ENCODE measurements at places on chromosomes 5 and 9. TPM values are rescaled to one million over a fixed set of nuclear protein-coding genes. Genes with fewer than 3 reads are reported as not detected.

DNA sequence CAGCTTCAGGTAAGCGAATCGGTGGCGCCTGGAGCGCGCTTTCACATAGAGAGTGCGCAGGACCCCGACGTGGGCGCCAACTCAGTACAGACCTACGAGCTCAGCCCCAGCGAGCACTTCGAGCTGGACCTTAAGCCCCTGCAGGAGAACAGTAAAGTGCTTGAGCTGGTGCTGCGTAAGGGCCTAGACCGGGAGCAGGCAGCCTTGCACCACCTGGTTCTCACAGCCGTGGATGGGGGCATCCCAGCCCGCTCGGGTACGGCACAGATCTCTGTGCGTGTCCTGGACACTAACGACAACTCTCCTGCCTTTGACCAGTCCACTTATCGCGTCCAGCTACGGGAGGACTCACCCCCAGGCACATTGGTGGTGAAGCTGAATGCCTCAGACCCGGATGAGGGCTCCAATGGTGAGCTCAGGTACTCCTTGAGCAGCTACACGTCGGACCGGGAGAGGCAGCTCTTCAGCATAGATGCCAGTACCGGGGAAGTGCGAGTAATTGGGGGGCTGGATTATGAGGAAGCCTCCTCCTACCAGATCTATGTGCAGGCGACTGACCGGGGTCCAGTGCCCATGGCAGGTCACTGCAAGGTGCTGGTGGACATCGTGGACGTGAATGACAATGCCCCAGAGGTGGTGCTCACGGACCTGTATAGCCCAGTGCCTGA, 1.1 kb downstream of the PCDHAC2 start:
- DNase-seq, result no peak

The OR13C8 gene
- not detected for total RNA-seq

DNA sequence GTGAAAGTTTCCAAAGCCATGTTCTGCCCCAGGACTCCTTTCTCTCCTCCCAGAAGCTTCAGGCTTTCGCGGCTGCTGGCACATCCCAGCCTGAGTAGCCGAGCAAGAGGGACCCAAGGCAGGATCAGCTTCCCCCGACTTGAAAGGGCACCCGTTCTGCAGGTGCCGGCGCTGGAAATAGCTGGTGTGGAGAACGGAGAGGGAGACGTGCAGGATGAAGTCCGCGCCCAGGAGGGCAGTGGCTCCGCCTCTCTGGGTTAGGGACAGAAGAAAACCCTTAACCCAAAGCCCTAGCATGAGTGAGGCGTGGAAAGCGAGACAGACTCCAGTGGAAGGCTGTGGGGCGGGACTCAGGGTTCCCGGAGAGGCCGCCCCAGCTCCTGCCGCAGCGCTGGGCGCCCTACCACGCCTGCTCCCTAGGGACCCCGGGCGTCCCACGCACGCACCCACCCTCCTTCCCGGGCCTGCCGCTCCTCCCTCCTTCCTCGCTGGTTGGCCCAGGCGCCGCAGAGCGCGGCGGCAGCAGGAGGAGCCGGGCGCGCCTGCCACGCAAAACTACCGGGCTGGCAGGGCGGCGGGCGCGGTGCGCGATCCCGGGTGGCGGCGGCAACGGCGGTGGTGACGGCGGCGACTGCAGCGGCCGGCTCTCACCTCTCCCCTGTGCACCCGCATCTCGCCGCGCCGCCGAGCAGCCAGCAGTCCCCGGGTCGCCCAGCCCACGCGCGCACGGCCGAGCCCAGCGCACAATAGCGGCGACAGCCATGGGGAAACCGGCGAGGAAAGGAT, at the start of gene SLC1A1:
SLC1A1 (plus strand) TSS at position 550 of the 786 bp plus-strand sequence; CDS start at position 762, 212 bp downstream.
- DNase-seq, result peak; percentile 21

GRCh38 chr5:102778478-102778877, 23.4 kb downstream of the PAM start:
- peak; percentile 74 for DNase-seq

The LPCAT1 gene
- 22.2 TPM for total RNA-seq

The PCDHB10 gene
- 0.18 TPM for total RNA-seq

The SLC45A2 gene
- not detected for total RNA-seq

DNA sequence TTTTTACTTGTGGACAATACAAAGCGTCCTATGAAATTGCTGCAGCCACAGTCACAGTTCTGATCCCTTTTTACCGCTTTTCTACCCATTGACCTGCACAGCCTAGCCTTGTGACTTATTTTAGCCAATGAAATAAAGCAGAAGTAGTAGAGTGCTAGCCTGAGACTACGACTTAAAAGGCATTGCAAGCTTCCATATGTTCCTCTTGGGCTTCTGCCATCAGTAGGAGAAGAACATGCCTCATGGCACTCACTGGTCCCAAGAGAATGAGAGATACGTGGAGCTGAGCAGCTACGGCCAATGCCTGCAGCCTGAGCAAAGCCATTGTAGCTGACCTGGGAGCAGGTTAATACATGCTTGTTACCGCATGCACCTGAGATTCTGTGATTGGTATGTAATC, 416.6 kb upstream of the CLINT1 start:
- DNase-seq, result no peak

The CDX1 gene
- total RNA-seq, result 0.18 TPM

DNA sequence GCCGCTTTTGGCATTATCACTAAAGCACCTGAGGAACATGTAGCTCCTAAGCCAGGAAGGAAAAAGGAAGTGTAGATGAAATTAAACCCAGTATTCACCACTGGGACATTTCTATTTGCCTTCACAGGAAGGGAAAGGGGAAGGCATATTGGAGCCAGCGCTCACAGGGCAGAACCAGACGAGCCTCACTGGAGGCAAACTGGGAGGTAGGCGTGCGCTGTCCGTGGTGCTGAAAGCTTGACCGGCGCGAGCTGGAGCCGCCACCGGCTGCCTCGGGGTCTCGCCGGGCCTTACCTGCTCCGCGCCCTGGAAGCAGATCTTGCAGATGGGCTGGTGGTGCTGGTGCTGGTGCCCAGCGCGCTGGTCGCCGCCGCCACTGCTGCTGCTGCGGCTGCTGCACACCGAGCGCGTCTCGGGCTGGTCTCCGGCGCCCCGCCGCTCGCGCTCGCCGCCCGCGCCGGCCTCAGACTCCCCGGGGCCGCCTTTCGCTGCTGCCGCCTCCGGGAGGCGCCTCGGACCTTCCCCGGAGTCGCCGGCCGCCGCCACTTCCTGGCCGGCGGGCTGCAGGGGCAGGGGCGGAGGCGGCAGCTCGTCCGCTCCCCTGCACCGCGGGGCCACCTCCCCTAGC, 732 bp downstream of the MARCHF11 start:
- DNase-seq, result peak; percentile 43

GRCh38 chr5:9555961-9556360, 10.1 kb upstream of the SEMA5A start:
- no peak for DNase-seq

DNA sequence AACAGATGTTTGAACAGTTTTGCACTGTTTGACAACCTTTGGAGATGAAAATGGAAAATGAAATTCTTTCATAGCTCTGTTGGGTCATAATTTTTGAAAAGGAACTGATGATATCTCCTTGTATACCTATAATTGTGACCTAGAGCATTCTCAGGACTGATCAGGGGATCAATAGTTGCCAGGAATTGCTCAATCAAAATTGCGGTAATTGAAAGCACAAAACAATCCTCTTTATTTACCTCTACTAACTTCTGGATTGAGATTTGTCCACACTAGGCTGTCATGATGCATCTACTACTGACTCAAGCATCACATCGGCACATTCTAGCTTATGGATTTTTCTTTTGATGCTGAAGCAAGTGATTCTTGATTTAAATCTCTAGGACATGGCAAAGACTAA, 4.1 kb upstream of the CNTLN start:
- no peak for DNase-seq

- no peak for DNase-seq
These were observed 502.3 kb downstream of the DIRAS2 start for GRCh38 chr9:90140131-90140818.

GRCh38 chr5:53983568-53984460, 326.6 kb downstream of the ARL15 start:
- DNase-seq, result peak; percentile 26

The RAPGEF6 gene
- 18.8 TPM for total RNA-seq

- no peak for DNase-seq
These were observed 966.7 kb downstream of the MAT2B start for GRCh38 chr5:164472165-164472564.

GRCh38 chr5:173864126-173865050, 23.8 kb upstream of the CPEB4 start:
- DNase-seq, result no peak

GRCh38 chr5:107442452-107442851, 228.3 kb downstream of the EFNA5 start:
- no peak for DNase-seq

DNA sequence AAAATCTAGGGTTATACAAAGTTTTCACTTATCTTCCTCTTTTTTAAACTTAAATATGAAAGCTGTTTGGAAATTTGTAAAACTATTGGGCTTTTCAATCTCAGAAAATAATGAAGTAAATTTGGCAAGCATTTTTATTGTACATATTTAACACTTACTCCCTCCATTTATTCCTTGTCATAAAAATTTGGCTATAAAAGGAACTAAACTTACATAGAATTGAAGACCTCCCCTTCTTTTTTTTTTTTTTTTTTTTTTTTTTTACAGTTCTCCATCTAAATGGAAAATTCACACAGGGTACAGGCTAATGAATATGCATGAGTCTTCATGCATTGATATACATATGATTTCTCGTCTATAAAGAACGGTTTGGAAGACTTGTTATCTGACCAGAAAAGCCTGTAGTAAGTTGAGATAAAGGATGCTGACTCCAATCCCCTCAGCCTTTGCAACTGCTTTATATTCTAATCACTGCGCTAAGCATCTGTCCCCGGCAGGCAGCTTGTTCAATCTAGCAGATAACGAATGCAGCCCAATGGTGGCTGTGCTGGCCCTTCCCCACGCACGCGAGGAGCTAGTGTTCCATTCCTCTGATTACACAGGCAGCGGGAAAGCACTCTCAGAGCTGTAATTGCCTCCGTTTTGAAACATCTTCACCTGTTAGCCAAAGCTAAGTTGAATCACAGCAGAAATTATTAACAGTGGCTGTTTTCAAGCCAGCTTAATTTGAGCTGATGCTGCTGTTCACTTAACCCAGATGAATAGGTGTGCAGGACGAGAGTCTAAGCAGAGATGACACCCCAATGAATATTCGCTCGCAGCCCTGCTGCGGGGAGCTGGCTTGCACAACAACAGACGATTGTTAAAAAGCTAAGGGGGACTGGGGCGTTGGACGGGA, 453.8 kb upstream of the ZNF608 start:
- no peak for DNase-seq

The DEPDC1B gene
- 10.0 TPM for total RNA-seq

The AJM1 gene
- 0.18 TPM for total RNA-seq

The IFNA2 gene
- total RNA-seq, result not detected
